ENCODE measurements at places on chromosomes 11 and 22. TPM values are rescaled to one million over a fixed set of nuclear protein-coding genes. Genes with fewer than 3 reads are reported as not detected.

Gene SLC22A9
- total RNA-seq, result not detected

Gene CLDN5
- not detected for total RNA-seq

- peaks cover 23% of the 10 kb centered on the region for H3K4me1 ChIP-seq
- peak overlapping the region; percentile 42 for H3K27ac ChIP-seq
- DNase-seq, result no peak
- no peaks in the 10 kb centered on the region for H3K27me3 ChIP-seq
Observed at GRCh38 chr11:86248609-86249008, 4.1 kb downstream of the EED start.

GRCh38 chr22:26463688-26464087 lies 19.9 kb downstream of the HPS4 start:
- H3K4me1 ChIP-seq, result no peaks in the 10 kb centered on the region
- H3K27ac ChIP-seq, result no peak overlapping the region
- no peaks in the 10 kb centered on the region for H3K27me3 ChIP-seq
- peaks cover 45% of the 10 kb centered on the region for H3K36me3 ChIP-seq
- no peak for DNase-seq

DNA sequence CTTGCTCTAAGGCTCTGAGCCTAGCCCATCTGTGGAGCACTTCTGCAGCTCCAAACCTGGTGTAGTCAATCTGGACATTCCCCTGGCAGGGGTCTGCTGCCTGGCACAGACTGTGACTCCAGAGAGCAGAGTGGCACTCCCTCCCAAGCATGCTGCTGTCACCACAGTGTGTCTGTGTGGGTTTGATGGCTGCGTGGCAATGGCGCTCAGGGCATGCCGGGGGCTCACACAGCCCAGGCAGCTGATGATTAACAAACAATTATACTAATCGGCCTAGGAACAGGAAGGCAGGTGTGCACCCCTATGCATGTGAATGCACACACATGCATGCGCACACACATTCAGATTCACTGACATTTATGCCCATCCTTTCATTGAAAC lies 9.0 kb upstream of the NECTIN1 start:
- H3K4me3 ChIP-seq, result no peak overlapping the region
- H3K27ac ChIP-seq, result no peak overlapping the region
- H3K4me1 ChIP-seq, result no peaks in the 10 kb centered on the region
- H3K36me3 ChIP-seq, result peaks cover 3% of the 10 kb centered on the region
- DNase-seq, result no peak

DNA sequence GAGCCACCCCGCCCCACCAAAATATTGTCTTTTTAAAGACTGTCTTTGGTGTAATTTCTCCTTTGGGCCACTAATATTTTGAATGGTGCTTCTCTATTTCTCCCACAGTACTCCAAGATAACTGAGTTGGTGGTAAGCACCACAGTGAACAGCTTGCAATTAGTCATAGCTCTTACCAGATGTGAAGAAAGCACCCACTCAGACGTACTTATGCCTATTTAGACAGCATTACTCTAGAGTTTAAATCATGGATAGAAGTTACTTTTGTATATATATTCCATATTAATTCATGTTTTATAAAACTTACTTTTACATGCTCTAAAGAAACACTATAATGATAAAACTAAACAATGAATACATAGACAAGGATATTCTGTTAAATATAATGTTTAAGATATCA lies 12.7 kb downstream of the ANO3 start:
- H3K4me1 ChIP-seq, result no peaks in the 10 kb centered on the region
- no peaks in the 10 kb centered on the region for H3K36me3 ChIP-seq
- DNase-seq, result no peak
- no peak overlapping the region for H3K27ac ChIP-seq
- H3K27me3 ChIP-seq, result no peaks in the 10 kb centered on the region

DNA sequence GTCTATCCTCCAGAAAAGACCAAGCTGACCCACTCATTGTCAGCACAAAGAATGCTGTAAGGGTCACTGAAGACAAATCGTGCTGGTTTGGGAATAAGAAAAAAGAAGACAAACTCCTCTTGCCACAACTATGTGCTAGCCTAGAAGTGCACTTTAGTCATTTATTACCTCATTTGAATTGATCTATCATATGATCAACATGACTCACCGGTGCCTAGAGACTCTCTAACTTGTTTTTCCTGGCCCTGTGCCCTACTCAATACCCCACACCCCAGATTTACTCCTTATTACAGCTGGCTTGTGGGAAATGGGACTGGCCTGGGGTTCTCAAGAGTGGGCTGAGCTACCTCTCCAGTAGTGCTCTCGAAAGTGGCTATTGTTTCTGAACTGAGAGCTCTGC lies 35.9 kb upstream of the HORMAD2 start:
- H3K27me3 ChIP-seq, result no peaks in the 10 kb centered on the region
- peaks cover 24% of the 10 kb centered on the region for H3K36me3 ChIP-seq
- peak overlapping the region; percentile 97 for H3K27ac ChIP-seq

DNA sequence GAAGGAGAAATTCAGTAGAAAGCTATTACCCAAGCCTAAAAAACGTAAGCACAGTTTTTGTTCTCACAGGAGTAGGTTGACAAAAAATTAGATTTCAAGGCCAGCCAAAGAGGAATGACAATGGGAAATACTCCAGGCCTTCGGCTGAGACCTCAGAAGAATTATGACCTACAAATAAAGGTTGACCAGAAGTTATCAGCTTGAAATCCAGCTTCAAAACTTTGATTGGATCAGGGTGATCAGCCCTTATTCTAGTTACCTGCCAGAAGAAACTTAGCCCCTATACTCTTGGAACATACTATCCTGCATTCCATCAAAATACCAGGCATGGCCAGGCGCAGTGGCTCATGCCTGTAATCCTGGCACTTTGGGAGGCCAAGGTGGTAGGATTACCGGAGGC lies 68.4 kb upstream of the PRODH start:
- no peak overlapping the region for H3K27ac ChIP-seq
- H3K36me3 ChIP-seq, result no peaks in the 10 kb centered on the region
- no peak for DNase-seq

DNA sequence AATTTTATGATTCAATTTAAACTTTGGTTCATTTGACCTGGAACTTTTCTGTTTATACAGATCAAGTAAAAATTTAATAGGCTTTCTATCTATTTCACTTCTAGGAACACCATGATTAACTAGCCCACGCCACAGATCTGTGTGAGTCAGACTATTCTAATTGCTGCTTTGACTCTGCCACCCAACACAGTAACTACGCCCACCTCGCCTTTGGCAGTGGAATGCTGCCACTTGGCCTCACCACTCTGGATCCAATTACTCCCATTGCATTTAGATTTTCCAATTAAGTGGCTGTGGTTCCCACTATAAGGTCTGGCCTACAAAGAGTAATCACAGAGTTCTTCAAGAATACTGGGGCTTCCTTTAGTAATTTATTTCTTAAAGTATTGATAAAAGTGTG lies 46.6 kb upstream of the LIN7C start:
- no peaks in the 10 kb centered on the region for H3K36me3 ChIP-seq
- no peak overlapping the region for H3K27ac ChIP-seq
- no peaks in the 10 kb centered on the region for H3K4me1 ChIP-seq
- DNase-seq, result no peak
- H3K4me3 ChIP-seq, result no peak overlapping the region
- H3K27me3 ChIP-seq, result no peaks in the 10 kb centered on the region

DNA sequence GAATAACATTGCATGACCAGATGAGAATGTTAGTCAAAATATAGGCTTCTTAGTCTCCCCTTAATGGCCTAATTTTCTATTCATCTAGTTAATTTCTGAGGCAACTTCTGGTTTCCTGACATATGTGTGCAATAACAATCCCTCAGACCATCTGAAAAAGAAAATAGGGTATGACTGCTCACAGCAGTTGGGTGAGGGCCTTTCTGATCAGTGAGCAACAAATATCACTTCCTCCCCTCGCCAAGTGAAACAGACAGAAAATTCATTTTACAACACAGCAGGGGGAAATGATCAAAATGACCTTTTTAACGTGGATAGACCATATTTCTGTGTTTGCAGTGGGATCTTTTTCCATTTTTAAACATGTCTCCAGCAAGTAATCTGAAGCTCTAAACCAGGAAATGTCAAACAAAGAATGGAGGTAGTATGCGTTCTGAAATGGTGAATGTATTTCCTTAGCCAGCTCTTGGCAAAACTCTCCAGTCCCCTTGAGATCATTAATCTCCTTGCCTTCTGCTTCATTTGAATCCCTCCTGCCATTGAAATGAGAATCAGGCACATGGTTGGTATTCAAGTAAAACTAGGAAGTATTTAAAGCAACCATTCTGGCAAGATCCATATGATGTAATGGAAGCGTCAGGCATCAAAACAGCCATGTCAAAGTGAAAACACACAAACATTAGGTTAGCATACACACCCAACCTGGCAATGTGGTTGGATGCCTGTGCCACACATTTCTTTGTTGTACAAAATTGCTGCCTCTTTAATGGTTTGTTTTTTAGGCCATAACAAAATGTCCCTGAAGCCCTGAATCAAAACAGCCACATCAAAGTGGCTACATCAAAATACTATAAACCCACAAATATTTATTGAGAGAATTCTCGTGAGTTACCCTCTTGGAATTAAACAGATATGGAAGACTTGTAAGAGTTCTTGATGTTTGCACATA lies 100.1 kb downstream of the SLC1A2 start:
- H3K4me1 ChIP-seq, result peaks cover 24% of the 10 kb centered on the region
- no peak overlapping the region for H3K27ac ChIP-seq
- H3K4me3 ChIP-seq, result no peak overlapping the region
- H3K36me3 ChIP-seq, result no peaks in the 10 kb centered on the region

- H3K36me3 ChIP-seq, result no peaks in the 10 kb centered on the region
- no peak overlapping the region for H3K4me3 ChIP-seq
- no peak overlapping the region for H3K27ac ChIP-seq
- no peak for DNase-seq
- H3K4me1 ChIP-seq, result no peaks in the 10 kb centered on the region
Observed at GRCh38 chr11:128310676-128311445, 276.5 kb downstream of the ETS1 start.

DNA sequence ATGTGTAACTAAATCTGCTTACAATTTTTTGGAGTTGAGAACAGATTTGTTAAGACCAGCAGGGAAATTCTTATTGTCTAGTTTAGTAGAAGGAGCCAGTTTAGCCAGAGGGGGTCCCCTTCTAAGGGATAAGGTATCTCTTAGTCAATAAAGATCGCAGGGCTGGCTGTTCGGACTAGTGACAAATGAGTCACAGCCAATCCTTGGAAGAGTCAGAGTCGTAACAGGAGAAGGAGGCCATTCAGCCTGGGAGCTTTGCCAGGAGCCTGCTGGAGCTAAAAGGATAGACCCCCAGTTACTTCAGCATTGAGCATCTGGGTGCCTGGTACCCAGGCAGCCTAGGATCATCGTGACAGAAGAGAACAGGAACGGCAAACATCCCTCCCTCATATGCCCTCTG lies 191.6 kb upstream of the ARHGAP20 start:
- H3K27ac ChIP-seq, result no peak overlapping the region
- no peaks in the 10 kb centered on the region for H3K36me3 ChIP-seq
- H3K4me3 ChIP-seq, result no peak overlapping the region
- peaks cover 11% of the 10 kb centered on the region for H3K27me3 ChIP-seq
- peaks cover 15% of the 10 kb centered on the region for H3K4me1 ChIP-seq
